Thoracic aorta (tissue), 2 donors: ENCODE measurements at places on chromosomes 7 and 10.
A peak's percentile ranks its signal among the peaks of the same experiment; 100 is the strongest.

DNA sequence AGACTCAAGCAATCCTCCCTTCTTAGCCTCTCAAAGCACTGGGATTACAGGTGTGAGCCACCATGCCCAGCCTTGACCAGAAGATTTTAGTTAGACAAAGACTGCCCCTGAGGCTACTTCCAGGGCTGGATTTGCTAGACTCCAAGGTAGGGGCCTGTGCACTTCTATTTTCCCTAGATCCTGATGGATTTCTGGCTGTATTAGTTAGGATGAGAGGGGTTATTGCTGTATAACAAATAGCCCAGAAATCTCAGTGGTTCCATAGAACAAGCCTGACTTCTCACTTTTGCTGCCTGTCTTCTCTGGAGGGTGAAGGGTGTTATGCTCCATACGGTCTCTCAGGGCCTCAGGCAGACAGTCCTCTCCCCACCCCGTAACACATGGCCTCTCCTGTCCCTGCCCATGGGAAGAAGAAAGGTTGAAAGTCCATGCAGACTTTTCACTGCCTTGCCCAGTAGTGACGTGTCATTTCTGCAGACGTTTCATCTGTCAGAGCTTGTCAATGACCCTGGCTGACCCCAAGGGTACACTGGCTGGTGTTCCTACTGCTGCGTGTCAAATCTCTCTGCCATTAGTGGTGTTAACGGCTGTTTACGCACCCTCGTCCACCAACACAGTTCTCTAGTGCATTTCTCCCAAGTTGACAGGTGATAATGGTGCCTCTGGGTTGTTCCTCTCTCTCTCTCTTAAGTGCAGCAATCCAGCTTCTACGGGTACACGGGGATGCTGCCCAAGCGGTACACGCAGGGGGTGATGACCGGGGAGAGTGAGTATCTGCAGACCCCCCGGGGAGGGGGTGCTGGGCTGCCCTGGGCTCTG, 11.6 kb downstream of the SLC29A4 start:
- DNase-seq, result no peak

GRCh38 chr10:74822521-74823089, 3.8 kb upstream of the KAT6B start:
- DNase-seq, result no peak

DNA sequence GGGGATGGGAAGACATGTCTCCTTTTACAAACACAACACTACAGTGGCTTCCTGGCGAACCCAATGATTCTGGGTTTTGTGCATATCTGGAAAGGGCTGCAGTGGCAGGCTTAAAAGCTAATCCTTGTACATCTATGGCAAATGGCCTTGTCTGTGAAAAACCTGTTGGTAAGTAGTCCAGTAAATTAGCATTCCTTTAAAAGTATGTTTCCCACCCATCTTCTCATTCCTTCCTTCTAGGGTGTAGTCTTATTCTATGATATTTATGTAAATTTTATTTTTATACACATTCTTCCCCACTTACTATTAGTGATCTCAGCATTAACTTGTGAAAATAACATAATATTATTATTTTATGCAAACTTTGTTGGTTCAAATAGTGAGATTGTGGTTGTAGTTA, 206.9 kb downstream of the ATRNL1 start:
- no peak for DNase-seq

DNA sequence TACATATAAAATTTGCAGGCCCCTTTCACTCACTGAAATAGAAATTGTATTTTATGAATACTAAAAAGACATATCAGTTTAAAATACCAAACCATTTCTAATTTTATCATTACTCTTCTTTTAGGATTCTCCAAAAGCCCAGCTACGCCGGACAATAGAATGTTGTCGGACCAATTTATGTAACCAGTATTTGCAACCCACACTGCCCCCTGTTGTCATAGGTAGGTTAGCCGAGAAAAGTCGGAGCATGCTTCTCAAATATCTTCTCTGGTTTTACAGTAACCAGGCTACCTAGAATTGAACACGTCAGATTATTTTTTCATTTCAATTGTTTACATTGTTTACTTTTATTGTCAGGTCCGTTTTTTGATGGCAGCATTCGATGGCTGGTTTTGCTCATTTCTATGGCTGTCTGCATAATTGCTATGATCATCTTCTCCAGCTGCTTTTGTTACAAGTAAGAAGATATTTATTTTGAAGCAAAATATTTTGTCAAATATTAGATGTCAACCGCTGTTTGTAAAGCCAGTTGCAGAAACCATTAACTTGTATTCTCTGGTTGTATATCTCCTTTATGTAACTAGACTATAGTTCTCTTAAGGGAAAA, 57.6 kb downstream of the MMRN2 start:
- peak; percentile 15 for DNase-seq

DNA sequence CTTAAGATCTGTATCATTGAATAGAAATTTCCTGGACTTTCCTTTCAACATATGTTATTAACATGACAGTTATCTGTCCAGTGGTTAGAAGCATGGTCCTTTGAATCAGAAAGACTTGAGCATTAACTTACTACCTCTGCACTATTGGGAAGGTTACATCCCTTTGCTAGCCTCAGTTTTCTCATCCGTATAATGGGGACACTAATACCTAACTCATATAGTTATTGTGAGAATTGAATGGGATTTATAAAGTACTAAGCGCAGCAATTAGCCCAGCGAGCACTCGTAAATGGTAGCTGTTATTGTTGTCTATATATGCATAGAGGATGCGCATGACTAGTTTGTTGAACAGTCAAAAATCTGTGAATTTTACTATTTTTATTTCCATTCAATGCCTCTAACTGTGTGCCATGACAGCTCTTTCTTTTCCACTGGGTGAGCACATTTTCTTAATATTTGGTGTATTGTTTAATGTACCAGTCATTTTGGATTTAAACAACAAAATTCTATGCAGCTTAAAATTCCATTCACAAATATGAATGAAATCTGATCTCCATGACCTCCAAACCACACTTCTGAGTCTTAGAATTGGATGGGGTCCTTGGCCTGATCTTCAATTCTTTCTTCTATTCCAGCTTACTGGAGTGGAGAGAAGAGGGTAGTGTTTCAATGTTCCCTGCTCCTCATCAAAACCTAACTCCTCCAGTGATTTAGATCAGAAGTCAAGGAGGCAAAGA, 65.0 kb downstream of the CACNB2 start:
- DNase-seq, result no peak

- no peak for DNase-seq
Observed at GRCh38 chr10:95404462-95404858, 113.7 kb upstream of the PDLIM1 start.

- no peak for DNase-seq
Observed at GRCh38 chr10:8404721-8405120, 350.2 kb downstream of the GATA3 start.

DNA sequence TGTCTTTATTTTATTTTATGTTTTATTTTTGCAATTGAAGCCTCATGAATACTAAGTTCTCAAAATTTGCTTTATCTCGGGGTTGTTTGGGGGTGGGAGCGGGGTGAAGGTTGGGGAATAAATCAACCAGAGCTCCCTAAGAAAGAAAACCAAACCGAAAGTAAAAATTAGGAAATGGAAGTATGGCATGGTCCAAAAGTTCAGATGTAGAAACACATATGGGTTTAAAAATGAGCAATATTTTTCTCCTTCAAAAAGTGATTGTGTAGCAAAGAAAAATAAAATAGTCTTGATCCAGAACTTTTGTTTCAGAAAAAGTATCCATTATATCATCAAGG, 177.4 kb upstream of the PLXDC2 start:
- DNase-seq, result no peak

- DNase-seq, result no peak
Observed at GRCh38 chr10:28467615-28468014, 65.3 kb upstream of the WAC start.

- DNase-seq, result no peak
Observed at GRCh38 chr7:34869057-34869456, 168.2 kb downstream of the DPY19L1 start.

- no peak for DNase-seq
Observed at GRCh38 chr10:8054244-8054493, 319 bp upstream of the GATA3 start.

GRCh38 chr10:84341538-84341856, 13.1 kb downstream of the CCSER2 start:
- DNase-seq, result no peak

- DNase-seq, result no peak
Observed at GRCh38 chr10:128912568-128913311, 554.3 kb upstream of the MGMT start.

- no peak for DNase-seq
Observed at GRCh38 chr10:14527134-14527844, 196.6 kb upstream of the FRMD4A start.

DNA sequence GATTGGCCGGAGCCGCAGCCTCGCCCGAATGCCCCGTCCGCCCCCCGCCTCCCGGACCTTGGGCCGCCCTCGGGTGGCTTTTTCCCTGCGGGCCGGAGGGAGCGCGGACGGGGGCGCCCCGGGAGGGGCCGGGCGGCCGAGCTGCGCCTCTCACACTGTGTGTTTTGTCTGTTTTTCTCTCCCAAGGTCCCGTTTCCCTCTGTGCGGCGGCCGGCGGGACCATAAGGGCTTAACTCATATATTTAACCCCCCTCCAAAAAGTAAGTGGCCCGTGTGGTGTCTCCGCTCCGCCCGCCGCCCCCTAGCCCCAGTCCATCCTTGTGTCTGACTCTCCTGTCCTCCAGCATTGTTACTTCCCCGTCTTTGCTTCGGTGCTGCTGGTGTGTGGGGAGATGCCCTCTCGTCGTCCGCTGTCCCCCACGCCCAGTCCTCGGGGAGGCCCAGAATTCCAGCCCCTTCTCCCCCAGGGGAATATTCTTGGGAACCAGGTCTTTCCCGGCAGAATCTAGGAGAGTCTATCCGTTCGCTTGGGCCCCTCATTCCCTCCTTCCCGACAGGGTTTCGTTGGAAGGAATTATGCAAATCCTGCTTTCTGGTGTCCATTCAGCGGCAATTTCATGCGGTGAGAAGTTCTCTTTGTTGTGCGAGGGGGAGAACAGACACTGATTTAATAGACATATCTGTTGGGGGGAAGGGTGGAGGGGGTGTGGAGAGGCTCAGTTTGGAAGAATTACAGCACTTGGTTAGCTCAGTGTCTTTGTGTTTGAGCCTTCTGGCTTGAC, 1.3 kb downstream of the LCOR start:
- no peak for DNase-seq

DNA sequence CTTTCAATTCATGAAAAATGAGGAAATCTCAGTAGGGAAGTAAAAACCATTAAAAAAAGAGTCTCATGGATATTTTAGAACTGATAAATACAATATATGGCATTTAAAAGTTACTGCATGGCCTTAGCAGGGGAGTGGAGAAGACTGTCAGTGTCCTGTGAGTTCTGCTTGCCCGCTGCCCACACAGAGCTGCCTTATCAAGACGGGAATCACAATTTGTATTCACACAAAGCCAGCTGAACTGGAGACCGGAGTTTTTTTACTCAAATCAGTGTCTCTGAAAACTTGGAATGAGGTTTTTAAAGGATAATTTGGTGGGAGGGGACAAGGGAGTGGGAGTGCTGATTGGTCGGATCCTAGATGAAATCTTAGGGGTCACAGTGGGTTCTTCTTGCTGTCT, 17.1 kb downstream of the LANCL2 start:
- no peak for DNase-seq

- no peak for DNase-seq
Observed at GRCh38 chr10:71259815-71260501, 47.6 kb downstream of the UNC5B start.

- no peak for DNase-seq
Observed at GRCh38 chr7:2927592-2927991, 83.5 kb upstream of the GNA12 start.

- DNase-seq, result no peak
Observed at GRCh38 chr7:100680576-100681271, 7.2 kb downstream of the GNB2 start.

DNA sequence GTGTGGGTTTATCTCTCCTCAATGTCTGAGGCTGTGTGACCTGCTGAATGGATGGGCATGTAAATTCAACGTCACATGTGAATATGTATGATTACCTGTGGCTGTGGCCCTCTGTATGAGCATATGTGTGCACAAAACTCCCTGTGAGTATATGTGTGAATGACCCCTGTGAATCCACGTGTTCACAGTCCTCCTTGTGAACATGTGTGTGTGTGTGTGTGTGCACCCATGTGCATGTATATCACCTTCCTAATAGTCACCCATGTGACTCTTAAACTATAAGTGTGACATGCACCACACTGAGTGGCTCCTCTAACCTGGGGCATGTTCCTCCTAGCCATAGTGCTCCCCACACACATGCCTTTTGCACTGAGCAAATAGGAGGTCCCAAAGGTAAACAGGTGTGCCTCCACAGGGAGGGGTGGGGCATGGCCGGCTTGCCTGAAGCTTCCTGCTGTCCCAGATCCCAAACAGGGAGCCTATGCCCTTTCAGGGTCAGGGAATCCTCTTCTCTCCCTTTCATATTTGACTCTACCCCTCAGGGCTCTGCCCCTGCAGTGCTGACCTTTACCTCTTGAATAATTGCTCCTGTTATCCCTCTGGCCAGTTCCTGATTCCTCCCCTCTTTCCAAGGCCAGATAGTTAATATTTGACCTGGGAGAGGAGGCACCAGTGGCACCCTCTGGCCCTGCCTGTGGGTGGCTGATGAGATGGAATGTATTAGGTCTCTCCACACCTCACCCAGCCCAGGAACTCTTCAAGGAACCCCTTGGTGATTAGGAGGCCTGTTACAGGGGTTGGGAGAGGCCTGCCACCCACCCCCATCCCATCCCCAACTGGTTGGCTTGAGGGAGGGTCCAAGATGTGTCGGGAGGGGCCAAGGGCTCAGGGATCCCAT, 1.9 kb downstream of the SEMA4G start:
- DNase-seq, result no peak
